ENCODE measurements at places on chromosomes 12 and 14. TPM values are rescaled to one million over a fixed set of nuclear protein-coding genes. Genes with fewer than 3 reads are reported as not detected.

The HOXC4 gene
- total RNA-seq: 2.9 TPM

The GAPDH gene
- total RNA-seq: 1,797 TPM

The CCDC198 gene
- total RNA-seq: not detected

The LAG3 gene
- total RNA-seq: 2.9 TPM

The CEBPE gene
- total RNA-seq: not detected

The PRICKLE1 gene
- total RNA-seq: 37.4 TPM

The HAL gene
- 0.21 TPM for total RNA-seq

The GRIN2B gene
- 0.39 TPM for total RNA-seq

The FAR2 gene
- total RNA-seq: 8.4 TPM

The DDX11 gene
- 29.4 TPM for total RNA-seq
